Effector memory CD4-positive, alpha-beta T cell (primary cell): ENCODE measurements at places on chromosomes 2 and 18.

DNA sequence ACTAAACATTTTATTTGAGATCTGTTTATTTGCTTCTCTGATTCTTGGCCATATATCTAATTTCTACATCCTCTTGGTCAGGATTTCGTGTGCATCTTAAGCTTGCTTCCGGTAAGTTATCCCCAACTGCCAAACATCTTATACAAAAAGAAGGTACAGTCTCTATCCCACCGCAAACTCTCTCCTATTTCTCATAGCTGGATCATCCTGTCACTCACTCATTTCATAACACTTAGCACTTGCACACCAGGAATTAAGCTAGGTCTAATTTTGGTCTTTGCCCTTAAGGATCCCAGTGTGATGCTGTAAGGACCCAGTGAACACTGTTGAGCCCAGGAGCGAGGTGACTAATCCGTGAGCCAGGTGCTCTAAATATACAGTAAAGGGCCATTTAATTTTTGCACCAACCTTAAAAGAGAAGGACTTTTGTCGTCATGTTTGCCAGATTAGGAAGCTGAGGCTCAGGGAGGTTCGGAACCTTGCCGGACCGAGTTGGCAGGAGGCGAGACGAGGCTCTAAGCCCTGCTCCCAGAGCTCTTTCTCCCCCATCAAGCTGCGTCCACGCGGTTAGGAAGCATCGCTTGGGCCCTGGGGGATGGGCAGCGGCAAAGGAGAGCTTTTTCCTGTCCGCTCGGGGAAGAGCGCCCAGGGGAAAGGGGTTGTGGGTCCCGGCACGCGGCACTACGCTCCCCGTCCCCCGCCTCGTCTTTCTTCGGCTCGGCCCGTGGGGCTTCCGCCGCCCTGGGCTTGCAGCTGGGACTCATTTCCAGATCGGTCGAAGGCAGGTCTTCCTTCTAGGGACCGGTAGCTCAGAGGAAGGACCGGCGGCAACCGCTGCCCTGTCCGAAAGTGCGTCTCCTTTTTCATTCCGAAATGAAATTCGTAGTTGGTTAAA, 4.1 kb upstream of the ITPRIPL1 start:
- no peak for DNase-seq

DNA sequence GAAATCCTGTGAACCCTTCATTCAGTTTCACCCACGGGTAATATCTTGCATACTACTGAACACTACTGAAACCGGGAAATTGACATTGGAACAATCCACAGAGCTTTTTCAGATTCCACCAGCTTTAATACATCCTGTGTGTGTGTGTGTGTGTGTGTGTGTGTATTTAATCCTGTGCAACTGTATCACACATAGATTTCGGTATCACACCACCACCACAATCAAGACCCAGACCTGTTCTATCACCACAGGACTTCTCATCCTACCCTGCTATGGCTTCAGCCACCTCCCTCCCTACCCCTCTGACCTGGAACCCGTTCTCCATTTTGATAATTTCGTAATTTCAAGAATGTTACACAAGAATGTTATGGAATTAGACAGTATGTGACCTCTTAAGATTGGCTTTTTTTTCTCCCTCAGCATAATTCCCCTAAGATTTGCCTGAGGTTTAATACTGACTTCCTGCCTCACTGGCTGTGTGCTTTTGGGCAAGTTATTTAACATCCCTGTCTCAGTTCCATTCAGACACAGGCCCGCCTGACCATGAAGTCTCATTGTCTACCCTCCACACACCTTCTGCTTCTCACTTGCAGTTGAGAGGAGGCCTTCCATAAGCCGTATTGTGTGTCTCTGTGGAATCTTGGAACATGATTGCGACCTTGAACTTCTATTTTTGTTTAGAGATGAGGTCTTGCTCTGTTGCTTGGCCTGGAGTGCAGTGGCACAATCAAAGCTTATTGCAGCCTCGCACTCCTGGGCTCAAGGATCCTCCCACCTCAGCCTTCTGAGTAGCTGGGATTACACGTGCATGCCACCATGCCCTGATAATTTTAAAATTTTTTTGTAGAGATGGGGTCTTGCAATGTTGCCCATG, 14.4 kb upstream of the TMEM131 start:
- no peak for DNase-seq

GRCh38 chr18:76554547-76555222, 59.6 kb upstream of the ZNF516 start:
- no peak for DNase-seq

DNA sequence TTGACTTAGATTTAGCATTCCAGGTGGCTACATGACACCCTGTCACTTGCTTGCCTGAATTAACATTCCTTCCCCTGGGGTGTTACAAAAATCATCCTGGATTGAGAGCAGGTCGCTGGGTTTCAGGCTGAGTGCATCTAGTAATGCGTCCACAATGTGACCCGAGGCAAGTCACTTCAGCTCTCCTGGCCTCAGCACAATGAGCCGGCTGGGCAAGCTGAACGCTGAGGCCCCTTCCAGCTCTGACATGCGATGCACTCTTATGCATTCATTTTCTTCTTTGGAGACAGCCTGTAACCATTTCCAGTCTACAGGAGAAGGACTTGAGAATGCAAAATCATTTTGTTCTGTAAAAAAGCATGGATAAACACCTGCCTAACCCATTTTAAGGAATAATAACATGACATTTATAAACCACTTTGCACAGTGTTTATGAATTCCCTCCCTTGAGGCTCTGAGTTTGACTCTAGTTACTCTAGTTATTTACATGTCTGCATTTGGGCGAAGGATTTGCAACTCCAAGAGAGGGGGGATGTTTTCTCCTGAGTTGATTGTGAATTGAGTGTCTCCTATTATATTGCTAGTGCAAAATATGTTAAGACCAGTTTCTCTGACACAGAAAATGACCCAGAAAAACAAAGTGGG, 63.0 kb upstream of the CPO start:
- DNase-seq, result no peak

GRCh38 chr2:151862700-151863099, 34.5 kb upstream of the ARL5A start:
- no peak for DNase-seq

DNA sequence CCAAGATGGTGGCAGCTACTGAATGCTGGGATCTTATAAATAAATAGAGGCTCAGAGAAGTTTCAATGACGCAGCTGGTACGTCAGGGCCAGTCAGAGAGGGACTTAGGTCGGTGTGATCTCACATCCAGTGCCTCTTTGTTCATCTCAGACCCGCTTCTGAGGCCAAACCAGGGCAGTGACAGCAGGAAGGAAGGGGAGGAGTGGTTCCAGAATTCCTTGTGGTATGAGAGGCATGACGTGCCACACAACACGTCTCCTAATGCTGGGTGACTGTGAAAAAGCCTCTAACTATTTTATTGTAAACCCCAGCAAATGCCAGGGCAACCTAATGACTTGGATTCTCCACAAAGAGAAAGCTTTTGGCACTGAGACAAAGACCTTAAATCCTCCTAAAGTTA, 423.3 kb downstream of the LPIN1 start:
- no peak for DNase-seq

DNA sequence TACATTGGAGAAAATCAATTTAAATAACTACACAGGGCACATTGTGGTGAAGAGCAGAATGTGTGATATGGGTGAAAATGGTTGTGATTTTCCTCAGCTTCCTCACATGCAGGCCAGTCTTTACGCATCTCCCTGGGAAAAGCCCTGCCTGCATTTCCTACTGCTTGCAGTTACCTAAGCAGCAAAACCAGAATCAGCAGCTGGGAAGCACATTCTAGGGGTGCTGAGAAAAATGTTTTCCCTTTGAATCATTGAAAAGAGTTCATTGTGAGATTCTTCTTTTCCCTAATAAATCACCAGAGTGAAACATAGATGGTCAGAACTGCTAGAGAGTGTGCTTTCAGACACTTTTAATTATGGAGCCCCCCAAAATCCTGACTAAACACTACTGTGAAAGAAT, 656.0 kb downstream of the TDRD15 start:
- DNase-seq, result no peak

GRCh38 chr2:155633887-155634570, 698.5 kb downstream of the NR4A2 start:
- no peak for DNase-seq
